ENCODE measurements at places on chromosomes 1 and 21.

GRCh38 chr1:28280977-28281381, 21.7 kb downstream of the SESN2 start:
- H3K27me3 ChIP-seq: no peaks in the 10 kb centered on the region
- no peaks in the 10 kb centered on the region for H3K4me1 ChIP-seq
- peaks cover 4% of the 10 kb centered on the region for H3K36me3 ChIP-seq
- peak overlapping the region; percentile 43 for H3K27ac ChIP-seq
- DNase-seq: no peak

GRCh38 chr1:195045072-195045471, 1563.2 kb downstream of the KCNT2 start:
- no peaks in the 10 kb centered on the region for H3K27me3 ChIP-seq
- no peaks in the 10 kb centered on the region for H3K4me1 ChIP-seq
- DNase-seq: no peak

DNA sequence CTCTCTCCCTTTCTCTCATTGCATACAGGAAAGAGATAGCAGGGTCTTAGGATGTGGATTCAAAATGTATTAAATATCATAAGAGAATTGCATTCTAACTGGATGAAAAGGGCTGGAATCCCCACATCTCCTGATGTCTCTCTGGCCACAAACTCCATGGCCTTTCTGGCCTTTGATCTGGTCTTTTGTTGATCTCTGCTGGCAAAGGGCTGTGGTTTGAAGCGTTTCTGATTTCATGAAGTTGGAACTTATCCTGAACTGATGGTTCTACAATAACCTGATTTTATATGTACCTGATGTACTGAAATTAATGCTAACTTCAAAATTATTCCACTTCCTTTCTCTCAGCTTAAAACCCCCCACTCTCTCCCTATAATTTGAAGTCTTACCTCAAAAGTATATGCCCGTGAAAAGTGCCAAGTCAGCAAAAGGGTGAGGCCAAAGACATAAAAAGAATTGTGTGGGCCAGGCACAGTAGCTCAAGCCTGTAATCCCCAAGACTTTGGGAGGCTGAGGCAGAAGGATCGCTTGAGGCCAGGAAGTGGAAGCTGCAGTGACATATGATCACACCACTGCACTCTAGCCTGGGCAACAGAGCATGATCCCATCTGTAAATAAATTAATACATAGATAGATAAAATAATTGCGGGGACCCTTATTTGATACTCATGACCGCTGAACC, 6.4 kb upstream of the KIF14 start:
- H3K27me3 ChIP-seq: no peaks in the 10 kb centered on the region
- H3K36me3 ChIP-seq: no peaks in the 10 kb centered on the region
- peaks cover 8% of the 10 kb centered on the region for H3K4me1 ChIP-seq
- no peak overlapping the region for H3K27ac ChIP-seq
- DNase-seq: no peak

GRCh38 chr1:224509907-224510306, 75.3 kb upstream of the WDR26 start:
- peaks cover 34% of the 10 kb centered on the region for H3K4me1 ChIP-seq
- H3K27ac ChIP-seq: no peak overlapping the region
- no peak overlapping the region for H3K4me3 ChIP-seq
- H3K27me3 ChIP-seq: peaks cover 6% of the 10 kb centered on the region
- no peaks in the 10 kb centered on the region for H3K36me3 ChIP-seq

DNA sequence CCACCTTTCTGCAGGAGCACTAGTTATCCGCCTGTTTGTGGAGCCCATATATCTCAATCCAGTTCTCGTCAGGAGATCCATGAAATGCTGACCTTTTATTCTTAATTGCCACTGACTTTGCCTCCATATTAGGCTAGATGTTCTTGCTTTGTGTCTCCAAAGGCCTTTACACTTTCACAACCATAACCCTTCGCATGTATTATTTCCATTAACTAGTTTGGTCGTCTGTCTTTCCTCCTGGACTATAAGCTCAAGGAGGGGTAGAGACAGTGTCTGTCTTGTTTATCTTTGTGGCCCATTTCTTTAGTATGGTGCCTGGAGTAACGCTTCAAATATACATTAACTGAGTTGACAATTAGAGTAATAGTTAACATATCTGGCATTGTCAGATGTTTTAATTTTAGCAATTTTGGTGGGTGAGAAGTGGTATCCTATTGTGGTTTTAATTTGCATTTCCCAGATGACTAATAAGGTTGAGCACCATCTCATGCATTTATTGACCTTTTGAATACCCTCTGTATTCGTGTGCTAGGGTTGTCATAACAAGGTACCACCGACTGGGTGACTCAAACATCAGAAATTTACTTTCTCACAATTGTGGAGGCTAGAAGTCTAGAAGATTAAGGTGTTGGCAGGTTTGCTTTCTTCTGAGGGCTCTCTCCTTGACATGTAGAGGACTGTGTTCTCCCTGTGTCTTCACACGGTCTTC, 21.7 kb upstream of the IL12RB2 start:
- no peaks in the 10 kb centered on the region for H3K27me3 ChIP-seq
- no peaks in the 10 kb centered on the region for H3K4me1 ChIP-seq
- no peak for DNase-seq
- no peak overlapping the region for H3K4me3 ChIP-seq

DNA sequence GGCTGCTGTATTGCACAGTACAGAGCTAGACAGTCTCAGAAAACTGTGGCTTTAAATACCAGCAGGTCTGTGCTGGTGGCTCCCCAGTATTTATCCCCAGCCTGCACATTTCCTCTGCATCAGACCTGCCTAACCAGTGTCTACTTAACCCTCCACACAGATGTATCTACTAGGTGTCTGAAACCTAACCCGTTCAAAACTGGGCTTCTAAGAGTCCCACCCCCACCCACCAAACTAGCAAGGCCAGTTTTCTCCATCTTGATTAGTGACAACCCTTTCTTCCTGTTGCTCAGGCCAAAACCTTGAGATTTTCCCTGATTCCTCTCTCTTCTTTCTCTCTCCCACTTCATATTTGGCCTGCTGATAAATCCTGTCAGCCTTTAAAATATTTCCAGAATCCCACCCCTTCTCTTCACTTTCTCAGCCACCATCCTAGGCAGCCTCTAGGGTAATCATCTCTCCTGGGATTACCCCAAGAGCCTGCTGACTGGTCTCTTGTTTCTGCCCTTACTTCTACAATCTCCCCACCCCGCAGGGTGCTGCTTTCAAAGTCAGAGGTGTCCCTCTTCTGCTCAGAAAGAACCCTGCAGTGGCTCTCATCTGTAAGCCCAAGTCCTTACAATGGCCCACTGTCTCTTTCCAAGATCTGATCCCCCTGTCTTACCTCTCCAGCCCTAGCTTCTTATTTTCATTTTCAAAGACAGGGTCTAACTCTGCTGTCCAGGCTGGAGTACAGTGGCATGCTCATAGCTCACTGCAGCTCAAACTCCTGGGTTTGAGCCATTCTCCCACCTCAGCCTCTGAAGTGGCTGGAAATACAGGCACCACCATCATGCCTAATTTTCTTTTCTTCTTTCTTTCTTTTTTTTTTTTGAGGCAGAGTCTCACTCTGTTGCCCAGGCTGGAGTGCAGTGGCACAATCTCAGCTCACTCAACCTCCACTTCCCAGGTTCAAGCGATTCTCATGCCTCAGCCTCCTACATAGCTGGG, 45.2 kb downstream of the H3-3A start:
- H3K4me3 ChIP-seq: peak overlapping the region; percentile 28
- peaks cover 10% of the 10 kb centered on the region for H3K27me3 ChIP-seq
- no peak overlapping the region for H3K27ac ChIP-seq
- DNase-seq: no peak
- peaks cover 5% of the 10 kb centered on the region for H3K36me3 ChIP-seq

- peaks cover 8% of the 10 kb centered on the region for H3K27me3 ChIP-seq
- no peak overlapping the region for H3K4me3 ChIP-seq
- DNase-seq: no peak
Observed at GRCh38 chr1:206905295-206906164, 8.3 kb downstream of the IL24 start.

GRCh38 chr1:226485192-226485591, 63.4 kb upstream of the STUM start:
- no peak for DNase-seq
- no peak overlapping the region for H3K27ac ChIP-seq
- no peak overlapping the region for H3K4me3 ChIP-seq
- peaks cover 20% of the 10 kb centered on the region for H3K4me1 ChIP-seq
- peaks cover 11% of the 10 kb centered on the region for H3K27me3 ChIP-seq

DNA sequence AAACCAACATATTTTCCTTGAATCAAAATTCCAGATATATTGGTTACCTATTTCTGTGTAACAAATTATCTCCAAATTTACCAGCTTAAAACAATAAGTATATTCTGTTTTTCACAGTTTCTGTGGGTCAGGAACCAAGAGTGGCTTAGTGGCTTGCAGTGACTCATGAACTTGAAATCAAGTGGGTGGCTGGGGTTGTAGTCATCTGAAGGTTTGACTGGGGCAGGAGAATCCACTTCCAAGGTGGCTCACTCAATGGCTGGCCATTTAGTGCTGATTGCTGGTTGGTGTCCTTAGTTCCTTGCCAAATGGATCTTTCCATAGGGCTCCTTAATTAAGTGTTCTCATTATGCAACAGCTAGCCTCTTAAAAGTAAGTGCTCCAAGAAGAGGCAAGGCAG, 43.8 kb downstream of the ALG14 start:
- no peaks in the 10 kb centered on the region for H3K4me1 ChIP-seq
- H3K27ac ChIP-seq: no peak overlapping the region
- DNase-seq: no peak
- H3K27me3 ChIP-seq: no peaks in the 10 kb centered on the region

DNA sequence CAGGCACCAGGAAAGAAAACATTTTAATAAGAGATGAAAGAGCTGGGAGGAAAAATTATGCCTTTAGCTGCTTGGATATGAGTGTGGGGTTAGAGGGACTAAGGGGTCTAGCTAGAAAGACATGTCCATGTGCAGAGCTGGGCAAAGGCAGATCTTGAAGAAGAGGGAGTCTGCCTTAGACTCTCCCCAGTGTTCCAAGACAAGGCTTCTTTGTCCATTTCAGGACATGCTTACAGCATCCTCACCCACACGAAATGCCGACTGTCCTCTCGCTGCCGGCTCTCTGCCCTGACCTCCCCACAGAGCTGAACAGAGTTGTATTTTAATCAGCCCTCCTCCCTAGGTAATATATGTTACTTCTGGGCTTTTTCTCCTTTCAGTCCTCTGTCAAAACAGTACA, 100.7 kb upstream of the ATP1B1 start:
- no peaks in the 10 kb centered on the region for H3K36me3 ChIP-seq
- H3K4me1 ChIP-seq: no peaks in the 10 kb centered on the region
- H3K27me3 ChIP-seq: no peaks in the 10 kb centered on the region

- no peak for DNase-seq
- no peaks in the 10 kb centered on the region for H3K4me1 ChIP-seq
- H3K36me3 ChIP-seq: peaks cover 7% of the 10 kb centered on the region
- H3K4me3 ChIP-seq: no peak overlapping the region
- H3K27ac ChIP-seq: no peak overlapping the region
Observed at GRCh38 chr1:4362314-4363044, 291.9 kb upstream of the AJAP1 start.

DNA sequence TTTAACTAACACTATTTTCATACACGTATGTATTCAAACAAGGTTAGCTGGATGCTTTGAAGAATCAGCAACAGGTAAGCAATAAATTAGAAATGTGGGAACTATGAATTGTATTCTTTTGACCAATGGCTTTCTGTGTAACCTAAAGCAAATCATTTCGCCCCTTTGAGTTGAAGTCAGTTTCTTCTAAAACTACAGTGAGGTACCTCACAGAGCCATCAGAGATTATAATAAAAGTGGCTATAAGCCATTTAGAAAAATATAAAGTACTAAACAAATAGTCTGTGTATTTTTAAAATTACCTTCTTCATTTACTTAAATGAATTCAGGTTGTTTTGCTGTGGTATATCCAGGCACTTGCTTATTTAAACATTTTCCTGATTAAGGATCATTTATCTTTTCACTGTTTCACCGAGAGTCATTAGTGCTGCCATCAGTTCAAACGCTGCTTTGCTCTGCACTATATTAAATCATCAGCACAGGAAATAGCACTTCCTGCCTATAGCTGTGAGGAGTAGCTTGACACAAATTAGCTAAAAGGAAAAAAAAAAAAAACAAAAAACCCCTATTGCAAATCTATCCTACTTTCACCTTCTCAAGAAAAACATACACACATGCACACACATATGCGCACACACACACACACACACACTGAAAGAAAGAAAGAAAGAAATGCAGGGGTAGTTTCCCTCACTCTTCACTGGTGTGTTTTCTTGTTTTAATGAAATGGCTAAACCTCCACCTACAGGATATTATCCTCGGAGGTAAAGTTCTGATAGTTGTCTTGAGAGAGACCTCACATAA, 39.8 kb upstream of the C1orf105 start:
- H3K36me3 ChIP-seq: no peaks in the 10 kb centered on the region
- no peaks in the 10 kb centered on the region for H3K4me1 ChIP-seq
- H3K4me3 ChIP-seq: no peak overlapping the region
- H3K27ac ChIP-seq: no peak overlapping the region
- H3K27me3 ChIP-seq: no peaks in the 10 kb centered on the region

GRCh38 chr1:17274186-17275170, 25.6 kb downstream of the PADI3 start:
- H3K4me3 ChIP-seq: no peak overlapping the region
- DNase-seq: peak; percentile 75
- no peak overlapping the region for H3K27ac ChIP-seq
- H3K27me3 ChIP-seq: peaks cover 2% of the 10 kb centered on the region
- peaks cover 3% of the 10 kb centered on the region for H3K4me1 ChIP-seq
